ENCODE measurements at places on chromosomes 12 and 14.

DNA sequence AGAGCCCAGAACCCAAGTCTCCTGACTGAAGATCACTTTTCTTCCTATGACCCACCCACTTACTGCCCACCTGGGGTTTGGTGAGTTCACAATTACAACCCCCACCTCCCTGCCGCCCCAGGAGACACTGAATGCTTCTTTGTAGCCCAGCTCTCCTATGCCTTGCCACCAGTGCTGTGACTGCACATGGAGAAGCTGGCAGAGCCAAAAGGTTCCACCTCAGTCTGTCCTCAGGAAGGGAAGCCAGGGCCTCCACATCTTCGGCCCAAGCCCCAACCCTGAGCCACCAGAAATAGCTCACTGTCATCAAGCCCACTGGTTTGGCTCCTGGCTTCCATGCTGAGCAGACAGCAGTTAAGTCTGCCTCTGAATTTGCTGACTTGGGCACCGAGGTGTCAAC lies 25.6 kb downstream of the OTUB2 start:
- DNase-seq = no peak

GRCh38 chr12:108340037-108340436 lies 926 bp upstream of the CMKLR1 start:
- no peak for DNase-seq

- no peak for DNase-seq
Measured at GRCh38 chr12:28099871-28100270, 90.4 kb upstream of the CCDC91 start.

DNA sequence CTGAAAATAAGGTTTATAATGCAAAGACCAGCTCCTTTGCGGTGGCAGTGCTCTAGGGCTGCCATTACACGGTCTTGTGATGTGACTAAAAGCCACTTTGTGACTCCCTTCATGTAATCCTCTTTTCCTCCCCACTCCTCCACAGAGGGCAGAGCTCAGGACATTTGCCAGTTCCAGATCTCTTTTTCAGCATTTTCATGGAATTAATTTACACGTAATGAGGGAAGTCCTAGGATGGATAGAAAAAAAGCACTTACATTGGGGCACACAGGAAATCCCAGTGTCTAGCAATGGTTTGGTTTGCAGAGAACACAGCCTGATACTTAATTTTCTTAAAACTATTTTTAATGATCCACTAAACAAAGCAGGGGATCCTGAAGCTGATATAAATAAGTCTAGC lies 17.5 kb upstream of the ATF1 start:
- DNase-seq = no peak

- peak; percentile 34 for DNase-seq
Measured at GRCh38 chr12:103841690-103842584, 903 bp upstream of the NT5DC3 start.

DNA sequence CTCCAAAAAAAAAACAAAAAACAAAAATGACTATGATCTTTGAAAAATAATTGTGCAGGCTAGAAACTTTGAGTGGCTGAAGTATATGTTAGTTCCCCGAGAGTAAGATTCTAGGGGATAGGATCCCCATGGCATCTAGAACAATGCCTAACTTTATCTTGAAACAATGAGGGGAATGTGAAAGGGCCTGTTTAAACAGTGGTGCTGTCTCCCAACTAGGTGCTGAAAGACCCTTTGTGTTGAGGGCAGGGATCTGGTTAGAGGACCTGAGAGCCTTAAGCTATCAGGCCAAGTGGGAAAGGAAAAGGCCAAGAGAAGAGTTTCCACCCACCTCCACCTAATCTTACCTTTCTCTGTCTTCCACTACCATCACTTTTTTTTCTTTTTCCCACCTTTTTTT lies 6.8 kb upstream of the YLPM1 start:
- no peak for DNase-seq

DNA sequence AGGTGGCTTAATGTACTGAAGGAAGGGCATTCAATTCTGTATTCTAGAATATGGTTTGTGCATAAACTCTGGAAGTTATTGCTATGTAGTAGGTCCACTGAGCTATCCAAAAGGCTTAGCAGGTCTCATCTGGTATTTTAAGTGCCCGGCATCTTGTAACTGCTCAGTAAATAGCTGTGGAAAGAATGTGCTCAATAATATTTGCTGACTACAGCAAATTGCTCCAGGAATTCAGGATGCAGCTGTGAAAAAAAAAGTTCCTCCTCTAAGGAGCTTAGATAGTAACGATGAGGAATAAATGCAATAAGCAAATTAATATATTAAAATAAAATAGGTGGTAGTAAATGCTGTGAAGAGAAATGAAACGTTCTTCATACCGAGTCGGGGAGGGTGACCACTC lies 857.1 kb downstream of the AACS start:
- DNase-seq = no peak

- no peak for DNase-seq
Measured at GRCh38 chr12:74988156-74988555, 221.5 kb downstream of the KCNC2 start.

GRCh38 chr12:15393037-15393436 lies 70.7 kb downstream of the PTPRO start:
- no peak for DNase-seq

GRCh38 chr14:79383031-79383430 lies 828.3 kb downstream of the DIO2 start:
- DNase-seq = no peak

- no peak for DNase-seq
Measured at GRCh38 chr14:89740241-89740640, 214.3 kb downstream of the EFCAB11 start.

DNA sequence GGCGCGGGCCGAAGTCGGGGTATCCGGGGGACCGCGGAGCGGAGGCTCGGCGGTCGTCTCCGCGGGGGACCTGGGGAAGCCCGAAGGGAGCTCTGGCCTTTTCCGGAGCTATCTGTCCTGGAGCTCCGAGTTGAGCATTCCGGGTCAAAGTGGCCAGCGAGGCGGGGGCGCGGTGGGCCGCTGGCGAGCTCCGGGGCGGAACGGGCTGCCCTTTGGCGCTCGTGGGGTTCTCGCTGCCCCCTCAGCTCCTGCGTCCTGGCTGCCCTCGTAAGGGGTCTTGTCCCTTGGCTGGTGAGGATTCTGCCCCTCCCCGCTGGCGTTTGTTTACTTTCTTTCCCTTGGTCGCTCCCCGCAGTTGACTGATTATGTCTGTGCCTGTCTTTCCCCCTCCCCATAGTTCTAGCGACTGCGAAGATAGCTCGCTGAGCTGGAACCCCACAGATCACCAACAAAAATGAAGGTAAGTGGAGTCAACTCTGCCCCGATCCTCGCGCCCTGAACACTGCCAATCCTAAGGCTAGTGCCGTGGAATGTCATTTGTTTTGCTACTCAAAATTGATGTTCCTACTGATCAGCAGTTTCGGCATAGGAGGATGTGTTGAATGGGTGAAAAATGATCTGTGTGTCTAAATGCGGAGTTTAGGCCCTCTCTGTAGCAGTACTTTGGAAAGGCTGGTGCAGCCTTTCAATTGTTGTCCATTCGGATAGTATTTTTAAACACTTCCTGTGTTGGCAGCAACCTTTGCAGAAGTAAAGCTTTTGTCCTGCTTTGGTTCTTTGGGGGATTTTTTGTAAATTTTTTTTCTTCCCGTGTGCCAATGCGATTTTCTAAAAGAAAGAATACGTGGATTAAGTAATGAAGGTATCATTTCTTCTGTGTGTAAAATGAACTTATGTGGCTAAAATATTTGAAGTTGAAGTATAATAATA lies 1.3 kb downstream of the ARID4A start:
- DNase-seq = no peak

GRCh38 chr12:121577443-121578180 lies 3.2 kb downstream of the KDM2B start:
- no peak for DNase-seq

- DNase-seq = no peak
Measured at GRCh38 chr12:110074089-110074488, 25.8 kb upstream of the C12orf76 start.

DNA sequence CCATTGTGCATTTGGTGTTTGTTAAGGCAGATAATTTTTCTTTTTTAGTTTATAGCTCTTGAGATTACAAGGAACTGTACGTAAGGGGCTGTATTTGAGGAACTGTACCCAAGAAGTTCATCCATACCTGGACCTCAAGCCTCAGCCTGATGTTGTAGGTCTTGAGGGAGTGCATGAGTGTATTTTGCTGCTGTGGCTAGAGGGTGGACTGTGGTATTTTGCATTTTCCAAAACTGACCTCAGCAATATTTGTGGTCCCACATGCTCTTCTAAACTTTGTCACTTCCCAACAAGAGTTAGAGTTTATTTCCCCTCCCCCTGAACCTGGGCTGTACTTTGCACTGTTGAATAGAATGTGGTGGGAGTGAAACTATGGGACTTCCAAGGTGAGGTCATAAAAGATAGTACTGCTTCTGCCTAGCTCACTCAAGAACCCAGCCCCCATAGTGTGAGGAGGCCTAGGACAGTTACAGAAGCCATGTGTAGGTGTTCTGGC lies 42.2 kb upstream of the FBXO33 start:
- no peak for DNase-seq

GRCh38 chr14:91890291-91890749 lies 23.0 kb upstream of the TC2N start:
- no peak for DNase-seq

DNA sequence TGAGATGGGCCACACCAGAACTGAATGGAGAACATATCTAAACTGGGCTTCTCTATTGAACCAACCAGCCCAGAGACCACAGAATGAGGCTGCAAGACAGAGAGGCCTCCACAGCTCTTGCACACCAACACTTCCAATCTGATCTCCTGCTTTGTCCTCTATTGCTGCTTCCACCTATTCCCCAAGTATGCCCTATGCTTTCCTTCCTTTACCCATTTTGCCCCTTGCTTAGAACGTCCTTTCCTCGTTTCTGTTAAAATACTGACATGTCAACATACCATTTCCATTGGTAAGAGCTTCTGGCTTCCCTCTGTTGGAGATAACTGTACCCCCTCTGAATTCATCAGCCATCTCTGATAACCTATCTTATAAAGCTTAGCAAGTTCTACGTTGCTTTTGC lies 2.8 kb downstream of the SLC2A13 start:
- no peak for DNase-seq

DNA sequence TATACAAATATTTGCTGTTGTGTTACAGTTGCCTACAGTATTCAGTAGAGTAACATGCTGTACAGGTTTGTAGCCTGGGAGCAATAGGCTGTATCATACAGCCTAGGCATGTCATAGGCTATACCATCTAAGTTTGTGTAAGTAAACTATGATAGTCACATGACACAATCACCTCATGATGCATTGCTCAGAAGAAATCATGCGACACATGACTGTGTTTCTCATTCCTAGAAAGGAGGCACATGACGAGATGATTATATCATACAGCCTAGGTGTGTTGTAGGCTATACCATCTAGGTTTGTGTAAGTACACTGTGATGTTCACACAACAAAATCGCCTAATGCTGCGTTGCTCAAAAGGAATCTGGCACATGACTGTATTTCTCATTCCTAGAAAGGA lies 31.9 kb downstream of the NOPCHAP1 start:
- DNase-seq = no peak

Data from stimulated activated CD4-positive, alpha-beta T cell treated with anti-CD3 and anti-CD28 coated beads, TNF-alpha, amount 100 ng/mL, for 48 hours (primary cell).